ENCODE measurements at places on chromosomes 16 and 17.

DNA sequence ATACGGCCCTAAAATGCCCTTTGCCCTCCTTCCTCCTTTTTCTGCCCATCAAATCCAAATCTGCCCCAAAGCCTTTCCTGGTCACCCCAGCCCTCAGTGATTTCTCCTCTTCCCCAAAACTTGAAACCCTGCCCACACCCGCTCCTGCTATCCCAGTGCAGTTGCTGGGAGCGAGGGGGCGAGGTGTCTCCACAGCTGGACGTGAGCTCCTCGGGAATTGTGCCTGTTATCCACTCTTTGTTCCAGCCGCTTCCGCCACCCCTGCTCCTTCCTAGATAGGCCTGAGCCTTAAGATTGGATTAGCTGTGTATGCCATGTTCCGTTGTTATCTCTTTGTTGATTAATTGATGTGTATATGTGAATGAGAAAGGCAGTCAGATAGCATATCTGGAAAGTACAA lies 2.6 kb upstream of the KRT35 start:
- DNase-seq, result no peak

GRCh38 chr17:55274355-55275255 lies 9.8 kb downstream of the HLF start:
- DNase-seq, result no peak

GRCh38 chr17:81517339-81518112 lies 4.9 kb upstream of the ACTG1 start:
- DNase-seq, result no peak

DNA sequence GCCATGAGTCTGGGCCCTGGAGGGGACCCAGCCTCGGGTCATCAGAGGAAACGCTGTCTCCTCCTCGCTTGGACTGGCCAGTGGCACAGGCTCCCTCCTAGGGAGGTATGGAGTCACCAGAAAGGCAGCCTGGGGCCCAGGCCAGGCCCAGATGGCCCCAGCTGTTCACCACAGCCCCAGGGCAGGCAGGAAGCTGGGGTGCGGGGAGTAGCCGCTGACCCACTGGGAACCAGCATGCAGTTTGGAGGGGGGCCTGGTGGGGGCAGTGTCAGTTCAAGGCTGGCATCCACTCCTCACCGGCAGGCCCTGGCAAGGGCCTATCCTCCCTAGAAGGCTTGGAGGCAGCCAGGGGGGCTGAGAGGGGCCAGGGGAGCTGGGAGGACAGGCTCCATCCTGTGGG lies 48.8 kb downstream of the SDK2 start:
- DNase-seq, result no peak

GRCh38 chr16:65895906-65896305 lies 470.6 kb upstream of the CDH5 start:
- no peak for DNase-seq

- no peak for DNase-seq
These were observed 142.8 kb downstream of the AXIN2 start for GRCh38 chr17:65418622-65419021.

GRCh38 chr16:49484451-49484849 lies 110.8 kb downstream of the C16orf78 start:
- DNase-seq, result no peak

DNA sequence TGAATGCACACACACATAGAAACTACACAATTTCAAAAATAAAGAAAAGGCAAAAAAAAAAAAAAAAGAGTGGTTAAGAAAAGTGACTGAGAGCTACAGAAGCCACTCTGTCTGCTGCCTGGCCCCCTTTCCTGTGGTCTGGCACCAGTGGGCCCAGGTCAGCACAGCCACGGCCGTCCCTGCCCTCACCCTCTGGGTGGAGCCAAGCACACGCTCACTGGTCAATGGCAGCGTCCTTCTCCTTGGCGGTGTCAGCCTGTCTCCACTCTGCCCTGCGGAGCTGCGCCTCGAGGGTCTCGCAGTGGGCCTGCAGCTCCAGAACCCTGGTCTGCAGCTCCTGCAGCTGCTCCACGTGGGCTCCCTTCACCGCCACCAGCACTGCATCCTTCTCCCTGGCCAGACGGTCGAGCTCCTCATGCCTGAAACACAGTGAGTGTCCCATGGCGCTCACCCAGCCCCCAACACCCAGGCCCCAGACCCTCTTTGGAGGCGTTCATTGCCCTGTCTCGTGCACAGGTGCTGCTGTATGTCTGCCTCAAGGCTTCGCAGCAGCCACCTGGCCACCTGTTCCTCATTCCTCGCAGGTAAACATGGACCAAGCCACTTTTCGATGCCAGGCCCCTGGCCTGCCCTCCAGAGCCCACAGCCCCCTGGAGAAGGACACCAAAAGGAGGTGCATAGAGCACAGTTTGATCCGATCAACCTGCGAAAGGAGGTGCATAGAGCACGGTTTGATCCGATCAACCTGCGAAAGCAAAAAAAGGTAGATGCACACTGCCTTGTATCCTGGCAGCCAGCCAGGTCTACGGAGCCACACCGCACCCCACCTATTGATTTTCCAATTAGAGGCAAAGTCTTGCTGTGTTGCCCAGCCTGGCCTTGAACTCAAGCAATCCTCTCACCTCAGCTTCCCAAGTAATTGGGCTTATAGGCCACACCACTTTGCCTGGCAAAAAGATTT lies 24.4 kb downstream of the CCDC57 start:
- DNase-seq, result no peak

GRCh38 chr16:71432906-71433305 lies 8.9 kb downstream of the TLE7 start:
- no peak for DNase-seq

- no peak for DNase-seq
These were observed 33.5 kb upstream of the DOC2B start for GRCh38 chr17:214881-215331.

DNA sequence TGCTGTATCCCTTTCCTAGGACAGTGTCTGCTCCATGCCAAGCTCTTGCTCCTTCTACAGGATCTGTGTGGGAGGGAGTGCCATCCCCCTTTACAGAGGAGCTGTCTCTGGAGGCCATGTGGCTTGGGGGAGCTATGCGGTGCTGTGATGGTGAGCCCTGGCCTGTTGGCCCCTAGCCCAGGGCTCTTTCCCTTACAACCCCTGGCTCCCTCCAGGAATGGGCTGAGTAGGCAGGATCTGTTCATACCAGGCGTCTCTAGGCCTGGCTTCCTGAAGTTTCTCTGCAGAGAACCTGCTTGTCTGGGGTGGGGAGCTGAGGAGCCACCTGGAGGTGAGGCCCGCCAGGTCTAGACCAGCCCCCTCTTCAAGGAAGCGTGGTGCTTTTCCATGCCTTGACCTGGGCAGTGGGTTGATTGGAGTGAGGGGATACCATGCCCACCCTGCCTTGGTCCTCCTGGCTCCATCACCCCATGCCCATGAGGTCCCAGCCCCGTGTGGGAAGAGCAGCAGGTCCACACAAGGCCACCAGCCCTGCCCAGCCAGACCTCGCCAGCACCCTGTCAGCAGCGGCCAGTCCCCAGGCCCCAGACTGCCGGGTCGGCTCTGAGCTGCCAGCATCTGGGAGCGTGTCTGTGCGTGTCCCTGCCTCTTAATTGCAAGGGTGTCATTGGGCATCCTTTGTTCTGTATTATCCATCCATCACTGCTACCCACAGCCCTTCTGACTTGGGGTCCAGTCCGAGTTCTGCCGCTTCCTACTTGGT lies 14.7 kb downstream of the LLGL2 start:
- DNase-seq, result no peak

- DNase-seq, result no peak
These were observed 25.0 kb upstream of the MILR1 start for GRCh38 chr17:64423881-64424280.

- DNase-seq, result no peak
These were observed 40.5 kb upstream of the KLHDC4 start for GRCh38 chr16:87806261-87806640.

DNA sequence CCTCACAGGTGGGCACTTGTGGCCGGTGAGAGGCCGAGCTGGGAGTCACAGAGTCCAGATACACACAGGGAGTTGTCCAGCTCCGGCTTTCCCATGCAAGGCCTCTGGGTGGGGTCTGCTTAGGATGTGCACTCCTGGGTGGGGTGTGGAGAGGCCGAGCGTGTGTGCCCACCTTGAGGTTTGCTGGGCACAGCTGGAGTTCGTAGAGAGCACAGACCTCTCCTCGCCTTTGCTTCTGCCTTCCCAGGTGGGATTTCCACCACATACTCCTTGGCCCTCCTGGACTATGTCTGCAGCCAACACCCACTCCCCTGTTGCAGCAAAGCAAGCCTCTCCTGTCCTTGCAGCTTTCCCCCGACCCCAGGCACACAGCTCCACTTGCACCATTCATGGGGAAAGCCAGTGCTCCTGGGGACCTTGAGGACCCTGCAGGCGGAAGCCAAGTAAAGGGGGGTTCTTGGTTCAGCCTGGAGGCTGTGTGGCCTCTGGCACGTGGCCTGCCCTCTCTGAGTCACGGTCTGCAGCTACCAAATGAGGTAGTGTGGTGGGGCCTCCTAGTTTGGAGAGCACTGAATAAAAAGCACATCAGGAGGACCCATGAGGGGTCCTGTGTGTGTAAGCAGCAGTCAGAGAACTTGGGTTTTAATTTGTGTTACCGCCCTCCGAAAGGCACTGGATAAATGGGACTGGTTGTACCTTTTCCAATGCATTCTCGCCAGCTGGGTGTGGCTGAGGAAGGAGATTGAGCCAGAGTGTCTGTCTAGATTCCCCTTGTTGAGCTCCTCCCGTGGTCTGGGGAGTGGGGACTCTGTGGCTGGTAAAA lies 31.5 kb downstream of the MPRIP start:
- no peak for DNase-seq

GRCh38 chr17:45648642-45649041 lies 135.5 kb upstream of the CRHR1 start:
- DNase-seq, result no peak

- DNase-seq, result no peak
These were observed 1.1 kb downstream of the G6PC1 start for GRCh38 chr17:42901535-42902229.

DNA sequence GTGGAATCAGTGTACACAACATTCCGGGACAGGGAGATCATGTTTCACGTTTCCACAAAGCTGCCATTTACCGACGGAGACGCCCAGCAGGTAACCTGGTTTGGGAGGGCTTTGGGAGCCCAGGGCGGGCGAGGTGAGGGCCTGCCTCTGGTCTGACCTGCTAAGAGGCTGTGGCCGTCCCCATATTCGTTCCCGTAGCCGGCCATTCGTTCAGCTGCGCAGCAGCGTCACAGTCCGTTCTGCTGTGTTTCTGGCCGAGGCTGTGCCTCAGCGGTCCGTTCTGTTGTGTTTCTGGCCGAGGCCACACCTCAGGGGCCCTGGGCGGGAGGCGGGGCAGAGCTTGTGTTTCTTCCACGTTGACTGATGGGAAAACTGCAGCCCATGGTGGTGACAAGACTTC lies 68.0 kb downstream of the OR1D5 start:
- DNase-seq, result no peak

GRCh38 chr17:77322514-77323412 lies 182.0 kb downstream of the SEC14L1 start:
- no peak for DNase-seq

DNA sequence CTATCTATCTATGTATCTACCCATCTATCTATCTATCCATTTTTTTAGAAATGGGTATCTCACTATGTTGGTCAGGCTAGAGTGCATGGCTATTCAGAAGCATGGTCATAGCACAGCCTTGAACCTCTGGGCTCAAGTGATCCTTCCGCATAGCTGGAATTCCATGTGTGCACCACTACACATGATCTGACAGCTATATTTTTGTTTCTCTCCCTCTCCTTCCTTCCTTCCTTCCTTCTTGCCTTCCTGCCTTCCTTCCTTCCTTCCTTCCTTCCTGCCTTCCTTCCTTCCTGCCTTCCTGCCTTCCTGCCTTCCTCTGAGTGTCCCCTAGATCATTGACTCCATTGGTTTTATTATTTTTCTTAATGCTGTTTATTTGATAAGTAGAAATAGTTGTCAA lies 108.1 kb downstream of the HS3ST4 start:
- no peak for DNase-seq

GRCh38 chr17:44084131-44084538 lies 13.6 kb downstream of the G6PC3 start:
- no peak for DNase-seq

DNA sequence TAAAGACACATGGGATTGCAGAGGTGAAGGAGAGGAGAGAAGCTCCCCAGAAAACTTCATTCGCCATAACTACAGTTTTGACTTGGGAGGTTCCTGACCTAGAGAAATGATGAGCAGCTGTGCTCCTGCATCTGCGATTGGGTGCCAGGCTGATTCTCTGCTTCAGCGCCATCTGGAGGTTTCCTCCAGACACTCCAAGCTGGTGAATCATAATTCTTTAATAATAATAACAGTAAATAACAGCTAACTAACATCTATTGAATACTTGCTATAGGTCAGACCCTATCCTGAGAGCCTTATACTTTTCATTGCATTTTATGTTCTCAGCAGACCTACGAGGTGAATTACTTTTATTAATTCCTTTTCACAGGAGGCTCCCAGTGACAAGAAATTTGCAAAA lies 575.8 kb downstream of the TOX3 start:
- DNase-seq, result no peak

DNA sequence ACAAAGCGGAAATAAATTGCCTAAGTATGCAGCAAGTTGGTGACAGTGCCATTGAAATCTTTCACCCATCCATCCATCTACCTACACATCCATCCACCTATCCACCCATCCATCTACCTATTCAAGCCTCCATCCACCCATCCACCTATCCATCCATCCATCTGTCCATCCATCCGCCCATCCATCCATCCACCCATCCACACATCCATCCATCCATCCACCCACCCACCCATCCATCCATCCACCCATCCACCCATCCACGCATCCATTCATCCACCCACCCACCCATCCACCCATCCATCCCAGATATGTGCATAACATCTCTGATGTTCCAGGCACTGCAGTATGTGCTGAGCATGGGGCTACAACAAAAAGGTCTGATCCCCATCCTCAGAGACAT lies 277.5 kb downstream of the IRF8 start:
- DNase-seq, result no peak

GRCh38 chr17:44202756-44203155 lies 3.1 kb upstream of the ATXN7L3 start:
- DNase-seq, result no peak

DNA sequence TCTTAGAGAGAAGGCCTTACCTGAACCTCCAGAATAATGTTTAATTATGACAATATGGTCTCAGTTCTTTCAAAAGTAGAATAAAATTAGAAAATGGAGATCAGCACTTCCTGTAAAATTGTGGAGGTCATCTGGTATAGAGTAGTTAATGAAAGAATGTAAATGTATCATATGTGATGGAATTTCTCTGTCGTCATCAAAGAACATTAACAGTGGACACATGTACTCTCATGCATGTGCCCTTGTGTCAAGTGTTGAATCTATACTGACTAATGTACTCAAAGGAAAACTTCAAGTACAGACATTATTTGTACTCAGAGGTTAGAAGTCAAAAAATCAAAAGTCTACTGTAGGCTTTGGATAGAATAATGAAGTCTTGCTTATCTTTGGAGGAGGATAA lies 129.2 kb upstream of the MYOCD start:
- DNase-seq, result no peak
